ENCODE measurements at places on chromosomes 6 and 20.

DNA sequence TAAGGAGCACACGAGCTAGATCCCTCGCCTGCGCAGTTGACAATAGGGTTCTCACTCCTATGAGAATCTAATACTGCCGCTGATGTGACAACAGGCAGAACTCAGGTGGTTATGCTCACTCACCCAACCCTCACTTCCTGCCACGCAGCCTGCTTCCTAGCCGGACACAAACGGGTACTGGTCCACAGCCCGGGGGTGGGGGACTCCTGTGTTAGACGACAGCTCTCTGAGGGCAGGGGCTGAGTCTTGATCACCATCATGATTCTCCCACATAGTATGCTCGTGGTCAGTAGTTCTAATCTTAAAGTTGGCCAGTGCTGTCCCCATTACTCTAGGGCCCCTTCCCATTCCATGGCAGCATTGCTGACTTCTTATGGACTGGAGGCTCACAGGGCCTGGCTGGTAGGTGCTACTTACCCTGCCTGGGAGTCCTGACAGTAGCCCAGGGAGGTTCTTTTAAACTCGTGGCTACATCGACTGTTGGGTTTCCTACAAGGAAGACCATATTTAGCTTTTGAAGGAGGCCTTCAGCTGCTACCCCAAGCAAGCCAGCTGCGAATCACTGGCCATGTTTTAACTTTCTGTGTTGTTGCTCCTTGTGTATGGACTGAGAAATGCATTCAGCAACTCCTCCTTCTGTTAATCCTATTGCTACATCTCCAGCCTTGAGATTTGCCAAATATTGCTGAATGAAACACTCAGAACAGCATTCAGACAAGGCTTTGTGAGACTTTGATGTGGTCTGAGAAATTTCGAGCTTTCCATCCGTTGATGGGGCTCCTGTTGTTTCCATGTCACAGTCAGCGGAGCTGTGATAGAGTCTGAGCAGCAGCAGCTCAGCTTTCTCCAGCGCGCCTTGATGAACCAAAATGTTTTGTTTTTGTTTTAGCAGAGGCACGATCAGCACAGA lies 300.3 kb downstream of the NRN1 start:
- DNase-seq: no peak

DNA sequence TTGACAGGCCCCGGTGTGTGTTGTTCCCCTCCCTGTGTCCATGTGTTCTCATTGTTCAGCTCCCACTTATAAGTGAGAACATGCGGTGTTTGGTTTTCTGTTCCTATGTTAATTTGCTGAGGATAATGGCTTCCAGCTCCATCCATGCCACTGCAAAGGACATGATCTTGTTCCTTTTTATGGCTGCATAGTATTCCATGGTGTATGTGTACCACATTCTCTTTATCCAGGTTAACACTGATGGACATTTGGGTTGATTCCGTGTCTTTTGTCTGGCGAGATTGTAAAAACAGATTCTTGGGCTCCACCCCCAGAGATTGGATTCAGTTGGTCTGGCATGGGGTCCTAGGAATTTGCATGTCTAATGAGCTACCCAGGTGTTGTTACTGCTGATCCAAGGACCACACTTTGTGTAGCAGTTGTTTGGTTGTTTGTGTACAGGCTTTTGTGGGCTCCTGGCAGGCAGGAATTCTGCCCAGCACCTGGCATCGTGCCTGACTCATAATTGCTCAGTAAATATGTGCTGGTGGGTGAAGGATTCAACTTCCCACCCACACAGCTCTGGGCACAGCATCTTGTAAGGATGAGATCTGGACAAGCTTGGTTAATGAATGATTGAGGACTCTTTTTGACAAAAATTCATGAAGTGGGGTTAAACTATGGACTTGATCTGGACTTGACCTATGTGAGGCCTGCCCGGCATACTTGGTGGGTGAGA lies 5.2 kb downstream of the TOX2 start:
- no peak for DNase-seq

DNA sequence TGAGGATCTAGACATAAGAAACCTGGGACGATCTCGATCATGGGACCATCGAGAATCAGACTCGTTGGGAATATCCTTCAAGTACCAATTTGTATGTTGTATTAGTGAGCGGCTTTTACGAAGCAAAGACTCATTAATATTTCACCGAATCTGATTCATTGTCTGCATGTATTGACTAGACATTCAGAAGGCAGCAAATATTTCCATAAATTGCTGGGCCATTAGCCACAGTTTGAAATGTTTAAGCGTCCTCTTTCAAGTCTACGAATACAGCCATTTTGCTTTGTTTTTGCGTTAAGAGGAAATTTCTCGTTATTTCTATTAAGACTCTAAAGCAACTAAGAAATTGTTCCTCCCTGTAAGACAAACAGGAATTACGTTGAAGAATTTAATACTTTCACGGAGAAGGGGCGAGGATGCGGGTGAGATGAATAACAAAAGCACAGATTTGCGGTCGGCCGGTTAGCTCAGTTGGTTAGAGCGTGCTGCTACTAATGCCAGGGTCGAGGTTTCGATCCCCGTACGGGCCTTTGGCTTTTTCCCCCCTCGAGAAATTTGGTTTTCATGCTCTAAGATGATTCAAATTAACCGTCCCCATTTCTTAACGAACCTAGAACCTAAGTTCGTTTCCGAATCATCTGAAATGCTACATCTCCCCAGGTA lies 18.5 kb downstream of the POM121L2 start:
- peak; percentile 75 for DNase-seq

DNA sequence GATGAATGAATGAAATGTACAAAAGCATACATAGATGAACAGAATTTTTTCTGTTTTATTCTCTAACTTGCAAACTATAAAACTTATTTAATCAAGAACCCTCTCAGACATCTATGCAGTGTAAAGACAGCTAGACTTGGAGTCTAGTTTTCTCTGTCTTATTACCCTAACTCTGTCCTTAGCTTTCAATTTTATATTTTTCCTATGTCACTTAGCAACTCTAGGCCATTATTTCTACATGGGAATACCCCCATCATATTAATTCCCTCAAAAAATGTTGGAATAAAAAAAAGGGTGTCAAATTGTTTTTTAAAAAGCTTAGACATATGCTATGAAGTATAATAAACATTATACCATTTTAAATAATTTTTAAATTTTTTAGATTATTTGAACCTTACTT lies 1.2 kb downstream of the RHAG start:
- no peak for DNase-seq

DNA sequence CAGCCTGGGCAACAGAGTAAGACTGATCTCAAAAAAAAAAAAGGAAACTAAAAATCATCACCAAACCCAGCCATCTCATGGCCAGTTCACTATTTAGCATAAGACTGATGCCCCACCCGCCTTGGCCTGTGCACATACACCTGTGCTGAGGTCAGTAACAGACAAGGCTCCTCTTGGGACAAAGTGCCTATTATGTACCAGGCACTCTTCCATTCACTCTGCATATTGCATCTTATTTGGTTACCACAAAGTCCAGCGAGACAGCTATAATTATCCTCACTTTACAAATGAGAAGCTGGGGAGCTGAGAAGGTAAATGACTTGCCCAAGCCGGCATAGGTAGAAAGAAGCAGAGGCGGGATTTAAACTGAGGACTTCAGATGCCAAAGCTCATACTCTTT lies 3.8 kb downstream of the PTPRT start:
- no peak for DNase-seq

- DNase-seq: no peak
Measured at GRCh38 chr6:122472022-122472340, 374 bp upstream of the SERINC1 start.

- peak; percentile 7 for DNase-seq
Measured at GRCh38 chr6:166173281-166173951, 5.8 kb upstream of the TBXT start.

DNA sequence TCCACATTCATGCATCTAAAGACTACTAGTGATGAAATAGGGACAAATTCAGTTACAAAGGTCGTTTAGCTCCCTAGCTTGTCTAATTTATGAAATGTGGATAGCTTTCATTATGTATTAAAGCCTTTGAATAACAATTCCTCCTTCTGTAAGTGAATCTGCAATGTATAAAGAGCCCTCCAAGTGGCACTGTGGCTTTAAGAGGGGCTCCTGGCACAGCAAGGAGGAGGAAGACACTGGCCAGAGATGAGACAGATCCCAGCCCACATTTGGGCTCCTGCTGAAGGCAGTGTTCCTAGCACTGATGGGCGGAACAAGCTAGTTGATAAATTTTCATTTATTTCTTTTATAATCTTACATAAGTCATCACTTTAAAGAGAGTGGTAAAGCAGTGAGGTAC lies 17.6 kb upstream of the FUCA2 start:
- DNase-seq: no peak

DNA sequence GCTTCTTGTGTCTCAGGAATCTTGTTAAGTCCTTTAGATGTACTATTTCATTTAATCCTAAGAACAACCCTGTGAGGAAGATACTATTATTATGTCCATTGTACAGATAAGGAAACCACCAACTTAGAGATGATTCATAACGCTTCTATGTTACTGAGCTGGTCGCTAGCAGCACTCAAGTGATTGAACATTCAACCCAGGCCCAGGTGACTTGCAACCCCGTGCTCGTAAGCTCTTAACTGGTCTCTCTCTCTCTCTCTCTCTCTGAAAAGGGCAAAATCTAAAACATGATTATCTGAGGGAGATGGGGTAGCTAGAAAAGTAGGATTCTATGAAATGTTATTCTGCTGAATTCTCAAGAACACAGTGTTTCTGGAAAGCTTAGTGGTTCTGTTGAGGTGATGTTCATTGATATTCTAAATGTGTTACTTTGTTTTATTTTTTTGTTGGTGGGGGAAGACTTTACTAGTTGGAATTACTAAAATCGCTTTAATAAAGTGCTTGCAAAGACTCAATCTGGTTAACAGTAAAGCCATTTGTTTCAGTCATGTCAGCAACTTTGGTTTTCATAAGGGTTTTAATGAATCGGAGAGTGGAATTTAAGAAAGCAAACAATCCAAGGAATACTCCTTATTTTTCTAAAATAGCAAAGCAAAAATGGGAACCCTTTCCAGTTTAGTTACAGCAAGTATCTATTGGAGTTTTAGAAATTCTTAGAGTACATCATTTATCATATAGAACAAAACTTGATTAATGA lies 265.0 kb upstream of the TAB2 start:
- no peak for DNase-seq

DNA sequence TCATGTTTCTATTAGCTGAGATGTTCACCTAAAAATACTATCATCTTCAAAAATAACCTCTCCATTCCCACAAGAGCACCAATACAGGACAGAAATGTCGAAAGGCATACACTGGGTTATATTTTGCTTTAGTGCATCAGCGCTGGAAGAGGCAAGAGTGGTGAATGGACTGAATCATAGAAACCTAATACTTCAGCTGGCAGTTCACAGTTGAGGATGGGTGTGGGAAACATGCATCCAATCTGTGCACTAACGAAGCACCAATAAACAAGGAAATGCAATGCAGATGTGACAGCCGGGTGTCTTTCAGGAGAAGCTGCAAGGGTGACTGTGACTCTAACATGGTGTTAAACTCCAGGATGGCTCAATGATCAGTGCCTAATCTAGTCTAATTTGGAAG lies 365.8 kb downstream of the ESR1 start:
- DNase-seq: peak; percentile 8

GRCh38 chr6:167551628-167552257 lies 226.9 kb downstream of the TTLL2 start:
- DNase-seq: no peak

- DNase-seq: no peak
Measured at GRCh38 chr6:123526128-123526527, 110.6 kb downstream of the TRDN start.

DNA sequence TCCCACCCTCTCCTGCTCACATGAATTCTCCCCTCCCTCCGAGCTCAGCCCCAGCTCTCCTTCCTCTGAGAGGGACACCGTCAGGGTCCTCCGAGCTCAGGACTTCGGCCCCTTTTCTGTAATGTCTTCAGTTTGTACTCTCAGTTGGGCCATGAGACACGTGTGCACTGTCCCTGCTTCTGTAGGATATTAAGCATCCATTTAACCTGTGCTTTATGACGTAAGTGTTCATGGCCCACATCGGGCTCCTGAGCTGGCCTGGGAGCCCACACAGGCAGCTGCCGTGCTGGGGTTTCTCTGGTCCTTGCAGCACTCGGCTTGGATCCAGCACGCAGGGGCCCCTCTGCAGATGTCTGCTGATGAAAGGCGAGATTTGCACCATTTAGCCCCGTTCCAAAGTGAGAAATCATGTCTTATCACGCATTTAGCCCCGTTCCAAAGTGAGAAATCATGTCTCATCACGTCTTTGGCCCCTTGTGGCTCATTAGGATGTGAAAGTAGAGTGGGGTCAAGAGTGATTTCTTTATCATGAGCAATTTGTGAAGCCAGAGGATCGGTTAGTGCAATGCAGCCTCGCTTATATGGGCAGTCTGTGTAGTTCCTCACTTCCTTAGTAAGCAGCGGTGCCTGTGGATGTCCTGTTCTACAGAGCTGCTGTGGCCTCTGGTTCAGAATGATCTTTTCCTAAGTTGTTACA lies 25.3 kb downstream of the DUSP22 start:
- DNase-seq: no peak

DNA sequence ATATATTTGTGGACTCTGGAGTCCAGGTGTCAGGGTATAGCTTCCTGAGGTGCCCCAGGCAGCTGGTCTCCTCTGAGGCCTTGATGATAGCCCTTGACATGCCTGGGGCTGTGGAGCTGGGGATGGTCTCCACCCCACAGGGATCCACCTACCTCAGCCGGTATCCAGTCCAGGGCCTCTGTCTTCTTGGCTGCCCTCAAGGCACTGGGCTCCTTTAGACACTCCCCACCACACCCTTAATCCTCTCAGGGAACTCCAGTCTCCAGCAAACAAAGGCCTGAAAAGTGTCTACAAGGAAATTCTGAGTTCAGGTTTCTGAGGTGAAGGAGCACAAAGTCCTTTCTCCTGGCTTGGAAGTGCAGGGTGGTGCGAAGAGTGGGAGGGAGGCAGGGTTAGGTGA lies 44.6 kb upstream of the DDR1 start:
- no peak for DNase-seq

DNA sequence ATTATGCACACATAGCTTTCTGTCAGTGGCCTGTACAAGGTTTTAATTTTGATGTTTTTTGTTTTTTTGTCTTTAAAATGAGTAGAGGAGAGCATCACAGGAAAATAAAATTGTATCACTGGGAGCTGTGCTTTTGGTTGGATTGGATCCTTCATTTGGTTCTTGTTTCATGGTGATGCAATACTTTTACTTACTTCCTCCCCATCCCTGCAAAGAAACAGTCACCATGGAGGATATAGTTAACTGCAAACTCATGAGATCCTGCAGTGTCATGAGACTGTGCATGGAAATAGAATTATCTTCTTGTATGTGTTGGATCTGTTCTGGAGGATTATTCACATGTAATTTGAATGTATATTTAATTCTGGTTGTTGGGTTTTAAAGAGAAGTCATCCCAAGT lies 122.3 kb downstream of the JARID2 start:
- DNase-seq: no peak

- DNase-seq: no peak
Measured at GRCh38 chr6:31874836-31875572, 3.8 kb downstream of the SLC44A4 start.

GRCh38 chr20:47784599-47785310 lies 526 bp downstream of the SULF2 start:
- peak; percentile 32 for DNase-seq

GRCh38 chr6:1658212-1659005 lies 48.7 kb downstream of the FOXC1 start:
- DNase-seq: no peak
